Suppressor macrophage treated with lipopolysaccharide for 1 hour (primary cell): ENCODE measurements at places on chromosomes 16 and 17.

DNA sequence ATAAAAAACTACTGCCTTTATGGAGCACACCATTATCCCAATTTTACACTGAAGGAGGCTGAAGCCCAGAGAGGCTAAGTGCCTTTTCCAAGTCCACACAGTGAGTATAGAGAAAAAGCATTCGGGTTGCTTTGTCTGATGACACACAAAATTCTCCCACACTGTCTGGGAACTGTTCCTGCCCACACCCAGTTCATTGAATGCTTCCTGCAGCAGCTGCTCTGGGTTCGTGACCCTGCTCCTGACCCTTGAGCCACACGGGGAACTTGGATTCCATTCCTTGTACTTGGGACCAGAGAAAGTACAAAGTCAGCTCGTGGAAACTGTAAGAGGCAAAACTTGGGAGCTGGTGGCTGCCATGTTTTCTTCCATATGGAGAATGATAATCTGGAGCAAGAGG is 57.9 kb downstream of the AKAP1 start:
- peak; percentile 77 for DNase-seq

GRCh38 chr16:85749771-85750145 is 1.1 kb downstream of the C16orf74 start:
- no peak for DNase-seq

DNA sequence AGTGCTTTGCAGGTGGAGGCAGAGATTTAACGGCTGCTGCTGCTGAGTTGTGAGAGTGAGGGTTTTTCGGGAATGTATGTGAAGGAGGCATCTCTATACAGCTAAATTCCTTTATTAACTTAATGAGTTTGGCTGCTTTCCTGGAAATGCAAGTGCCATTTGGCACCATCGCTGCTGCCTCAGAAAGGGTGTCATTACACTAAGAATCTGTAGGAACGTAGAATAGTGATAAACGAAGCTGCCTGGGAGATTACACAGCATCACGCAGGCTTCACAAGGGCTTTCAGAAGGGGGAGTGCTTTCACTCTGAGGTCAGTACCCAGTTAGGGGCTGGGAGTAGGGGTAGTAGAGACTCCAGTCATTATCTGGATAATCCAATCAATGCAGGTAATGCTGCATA is 14.1 kb upstream of the NLRP1 start:
- no peak for DNase-seq

- DNase-seq, result no peak
Observed at GRCh38 chr16:46923513-46924295, 39.5 kb downstream of the GPT2 start.

DNA sequence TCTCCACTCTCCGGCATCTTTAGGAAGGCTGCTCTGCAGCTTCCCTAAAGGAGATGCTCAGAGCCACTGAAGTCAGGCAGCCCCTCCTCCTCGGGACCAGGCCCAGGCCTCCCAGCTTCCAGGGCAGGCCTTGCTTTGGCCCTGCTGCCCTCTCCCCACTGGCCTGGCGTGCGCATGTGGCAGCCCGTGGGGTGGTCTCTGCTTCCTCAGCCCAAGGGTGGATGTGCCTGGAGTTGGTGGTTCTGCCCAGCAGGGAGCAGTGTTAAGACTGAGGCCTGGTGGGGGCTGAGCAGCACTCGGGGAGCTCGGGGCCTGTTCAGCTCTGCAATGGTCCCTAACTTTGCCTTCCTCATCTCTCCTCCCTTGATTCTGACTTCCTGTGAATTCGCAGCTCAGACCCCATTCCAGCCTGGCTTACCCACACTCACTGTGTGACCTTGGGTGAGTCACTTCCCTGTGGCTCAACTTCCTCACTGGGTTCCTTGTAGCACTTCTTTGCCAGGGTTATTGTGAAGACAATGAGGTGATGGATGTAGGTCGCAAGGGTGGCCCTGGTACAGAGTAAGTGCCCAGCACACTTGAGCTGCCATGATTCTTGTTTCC is 63.2 kb downstream of the NKD1 start:
- DNase-seq, result peak; percentile 87

- no peak for DNase-seq
Observed at GRCh38 chr16:67181346-67181745, 2.4 kb downstream of the MATCAP1 start.

- DNase-seq, result peak; percentile 73
Observed at GRCh38 chr17:40912486-40913210, 24.8 kb downstream of the KRT23 start.

GRCh38 chr17:58294034-58294433 is 13.3 kb upstream of the MPO start:
- no peak for DNase-seq

DNA sequence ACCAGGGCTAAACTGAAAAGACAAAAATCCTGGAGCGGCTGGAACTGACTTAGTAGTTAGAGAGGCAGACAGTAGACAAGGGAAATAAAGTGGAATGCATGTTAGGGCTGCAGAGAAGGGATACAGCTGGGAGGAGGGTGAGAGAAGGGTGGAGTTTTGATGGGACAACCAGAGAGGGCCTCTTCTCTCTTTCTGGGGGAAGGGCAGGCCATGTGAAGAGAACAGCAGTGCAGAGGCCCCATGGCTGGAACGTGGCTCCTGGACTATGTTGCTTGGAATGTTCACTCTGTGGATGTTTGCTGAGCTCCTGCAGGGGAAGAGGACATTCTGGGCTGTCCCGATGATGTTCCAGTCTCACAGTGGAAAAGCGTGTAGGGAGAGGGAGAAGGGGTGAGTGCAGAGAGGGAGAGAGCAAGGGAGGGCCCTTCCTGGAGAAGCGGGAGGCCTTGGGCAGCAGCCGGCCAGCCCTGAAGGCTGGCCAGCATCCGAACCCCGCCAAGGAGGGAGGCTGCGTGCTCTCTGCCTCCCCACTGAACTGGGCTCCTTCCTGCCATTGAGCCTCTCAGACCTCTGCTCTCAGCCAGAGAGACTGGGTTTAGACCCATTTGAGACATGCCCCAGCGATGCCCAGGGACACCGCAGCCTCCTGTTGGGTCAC is 33.1 kb upstream of the GSE1 start:
- no peak for DNase-seq

DNA sequence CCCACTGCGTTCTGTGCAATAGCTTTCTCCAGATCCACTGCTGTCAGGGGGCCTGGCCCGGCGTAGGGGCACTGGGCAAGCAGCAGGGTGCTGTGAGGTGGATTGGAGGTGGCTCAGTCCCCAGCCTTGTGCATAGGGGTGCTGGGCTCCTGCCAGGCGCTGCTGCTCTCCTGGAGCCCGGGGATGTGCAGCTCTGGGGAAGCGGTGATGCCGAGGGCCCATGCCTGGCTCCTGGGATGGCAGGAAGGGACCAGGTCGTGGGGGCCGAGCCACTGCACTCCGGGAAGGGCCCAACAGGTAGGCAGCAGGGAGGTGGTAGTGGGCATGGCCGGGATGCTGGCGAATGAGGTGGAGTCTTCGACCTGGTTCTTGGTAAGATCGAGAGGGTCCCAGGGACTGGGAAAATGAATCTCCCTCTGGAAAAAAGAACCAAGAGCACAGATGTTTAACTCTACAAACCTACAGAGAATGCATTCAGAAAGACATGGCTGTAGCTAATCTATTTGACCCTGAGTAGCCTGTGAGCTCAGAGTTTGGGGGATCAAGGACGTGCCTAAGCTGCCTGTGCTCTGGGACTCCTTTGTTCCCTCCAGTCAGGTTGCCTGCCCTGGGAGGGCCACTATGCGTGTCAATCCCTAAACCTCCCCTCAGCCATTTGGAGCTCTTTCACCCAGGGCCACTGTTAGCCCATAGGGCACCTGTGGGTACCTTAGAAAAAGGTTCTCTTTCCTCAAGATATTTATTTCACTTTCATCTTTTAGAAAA is 6.6 kb upstream of the SUPT4H1 start:
- DNase-seq, result no peak

DNA sequence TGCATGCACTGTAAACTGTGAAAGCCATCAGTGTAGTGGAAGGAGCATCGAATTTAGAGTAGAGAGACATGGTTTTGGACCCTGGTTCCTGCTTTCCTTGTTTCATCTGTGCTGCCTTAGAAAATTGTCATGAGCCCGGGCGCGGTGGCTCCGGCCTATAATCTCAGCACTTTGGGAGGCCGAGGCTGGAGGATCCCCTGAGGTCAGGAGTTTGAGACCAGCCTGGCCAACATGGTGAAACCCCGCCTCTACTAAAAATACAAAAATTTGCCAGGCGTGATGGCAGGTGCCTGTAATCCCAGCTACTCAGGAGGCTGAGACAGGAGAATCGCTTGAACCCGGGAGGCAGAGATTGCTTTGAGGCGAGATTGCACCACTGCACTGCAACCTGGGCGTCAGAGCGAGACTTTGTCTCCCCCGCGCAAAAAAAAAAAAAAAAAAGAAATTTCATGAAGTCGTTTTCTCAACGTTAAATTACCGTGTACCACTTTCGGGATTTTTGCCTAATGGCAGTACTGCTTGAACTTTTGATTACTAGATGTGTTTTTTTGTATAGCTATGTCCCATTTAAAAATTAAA is 912 bp downstream of the COQ7 start:
- DNase-seq, result no peak

GRCh38 chr16:75402821-75403475 is 30.4 kb downstream of the CFDP1 start:
- DNase-seq, result peak; percentile 36

GRCh38 chr16:71645450-71645849 is 19.5 kb downstream of the MARVELD3 start:
- DNase-seq, result peak; percentile 34
